ENCODE measurements at places on chromosomes 2 and 18. TPM values are rescaled to one million over a fixed set of nuclear protein-coding genes. Genes with fewer than 3 reads are reported as not detected.

Gene KANSL1L
- 154 TPM for total RNA-seq

Gene IER3IP1
- total RNA-seq, result 17.6 TPM

Gene VAMP8
- 171 TPM for total RNA-seq

Gene RNF144A
- 8.0 TPM for total RNA-seq

Gene CACNB4
- 3.3 TPM for total RNA-seq

Gene FECH
- 123 TPM for total RNA-seq

Gene ZNF892
- 10.5 TPM for total RNA-seq

Gene ACTR1B
- total RNA-seq, result 64.9 TPM

Gene ALK
- total RNA-seq, result 0.34 TPM

Gene SNTG2
- 7.1 TPM for total RNA-seq

Gene TNFAIP6
- total RNA-seq, result 1.1 TPM

Gene AMMECR1L
- total RNA-seq, result 10.3 TPM

Gene SPP2
- not detected for total RNA-seq

Gene TGFA
- total RNA-seq, result 12.9 TPM

GRCh38 chr2:173663353-173663752, 301.8 kb downstream of the SP3 start:
- DNase-seq, result no peak

GRCh38 chr2:233290051-233290845, 17.4 kb upstream of the SAG start:
- peak; percentile 35 for DNase-seq

DNA sequence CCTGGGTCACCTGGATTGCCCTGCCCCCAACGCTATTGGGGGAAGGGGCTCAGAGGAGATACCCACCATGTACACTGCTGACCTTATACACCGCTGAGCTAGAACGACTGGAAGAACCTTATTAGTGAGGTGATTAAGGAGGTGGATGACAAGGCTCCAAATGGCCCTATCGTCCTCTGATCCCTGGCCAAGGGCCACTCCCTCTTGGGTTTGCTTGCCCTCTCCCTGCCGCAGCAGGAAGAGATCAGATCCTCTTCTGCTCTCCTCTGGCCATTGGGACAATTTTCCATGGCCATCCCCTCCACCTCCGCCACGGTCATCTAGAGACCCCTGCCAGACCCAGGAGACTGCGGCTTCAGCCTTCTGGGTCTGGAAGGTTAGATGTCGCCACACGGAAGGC, 1.2 kb downstream of the ZNF514 start:
- DNase-seq, result no peak

DNA sequence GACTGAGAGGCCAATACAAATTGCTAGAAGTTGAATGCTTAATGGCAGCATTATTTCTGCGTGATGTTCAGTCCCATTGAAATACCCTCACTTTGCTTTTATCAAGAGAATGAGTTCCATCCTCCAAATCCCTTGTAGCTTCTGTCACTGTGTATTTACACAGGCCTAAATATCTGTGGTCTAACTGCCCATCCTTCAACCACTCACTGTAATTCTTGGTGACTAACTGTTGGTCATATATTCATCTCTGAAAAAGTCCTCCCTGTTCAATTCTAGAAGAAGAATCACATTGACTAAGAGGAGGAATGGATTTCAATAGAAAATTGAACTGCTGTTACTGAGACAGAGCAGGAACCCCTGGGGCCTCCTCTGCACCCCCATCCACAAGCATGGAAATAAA, 74.2 kb upstream of the L3MBTL4 start:
- DNase-seq, result no peak

GRCh38 chr2:38892819-38893218, 3.1 kb downstream of the ARHGEF33 start:
- no peak for DNase-seq

GRCh38 chr2:4937550-4937949, 754.6 kb upstream of the SOX11 start:
- DNase-seq, result no peak

DNA sequence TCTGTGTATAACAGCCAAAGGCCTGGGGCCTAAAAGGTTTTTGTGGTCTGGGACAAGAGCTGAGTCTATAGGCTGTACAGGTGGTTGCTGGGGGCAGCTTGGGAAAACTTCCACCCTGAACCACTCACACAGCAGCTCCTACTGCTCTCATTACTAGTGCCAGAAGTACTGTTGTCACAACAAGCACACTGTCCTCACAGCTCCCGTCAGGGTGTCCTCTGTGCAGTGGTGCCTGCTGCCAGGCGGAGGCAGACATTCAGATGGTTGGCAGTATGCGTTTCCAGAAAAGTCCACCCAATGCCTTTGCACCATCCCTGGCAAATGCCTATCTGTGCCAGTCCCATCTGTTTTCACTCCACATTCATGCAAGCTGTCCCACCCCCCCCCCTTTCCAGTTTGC, 58.5 kb downstream of the EPAS1 start:
- DNase-seq, result no peak

- DNase-seq, result no peak
Observed at GRCh38 chr2:8312221-8312620, 369.6 kb upstream of the ID2 start.

DNA sequence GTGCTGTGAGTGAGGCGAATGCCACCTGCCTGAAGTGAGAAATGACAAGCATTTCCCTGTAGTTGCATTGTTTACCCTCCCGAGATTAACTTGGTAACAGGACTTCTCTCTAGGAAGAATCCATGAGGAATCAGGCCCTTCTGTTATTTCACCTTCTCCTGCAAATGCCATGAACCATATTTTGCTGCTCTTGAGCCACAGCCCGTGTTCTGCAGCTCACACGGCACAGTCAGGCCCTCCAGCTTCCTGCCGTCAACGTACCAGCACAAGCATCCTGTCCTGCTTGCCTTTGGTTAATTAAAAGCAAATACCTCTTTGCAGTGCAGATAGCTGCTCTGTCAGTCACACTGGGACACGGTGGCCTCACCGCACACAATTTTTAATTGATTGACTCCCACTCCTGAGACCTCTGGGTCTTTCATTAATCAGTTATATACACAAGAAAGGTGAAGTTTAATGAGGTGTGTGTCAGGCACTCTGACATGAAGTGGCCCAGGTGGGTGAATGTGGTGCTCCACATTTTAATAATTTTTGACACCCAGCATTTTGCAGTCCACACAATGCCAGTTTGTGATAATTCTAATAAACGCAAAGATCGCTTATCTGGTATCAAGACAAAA, 95.3 kb upstream of the ASB18 start:
- no peak for DNase-seq

DNA sequence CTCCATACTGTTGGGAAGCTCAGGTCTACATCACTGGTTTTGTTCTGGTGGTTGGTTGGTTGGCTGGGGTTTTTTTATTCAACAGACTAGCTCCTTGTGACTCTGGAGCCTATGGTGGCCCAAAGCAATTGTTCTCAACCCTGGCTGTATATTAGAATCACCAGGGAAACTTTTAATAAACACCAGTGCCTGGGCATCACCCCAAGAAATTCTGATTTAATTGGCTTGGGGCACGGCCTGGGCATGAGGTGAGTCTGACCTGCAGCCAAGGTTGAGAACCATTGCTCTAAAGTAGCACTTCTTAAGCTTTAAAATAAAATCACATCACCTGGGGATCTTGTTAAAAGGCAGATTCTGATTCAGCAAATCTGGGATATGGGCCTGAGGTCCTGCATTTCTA, 184.1 kb downstream of the C1D start:
- DNase-seq, result no peak

DNA sequence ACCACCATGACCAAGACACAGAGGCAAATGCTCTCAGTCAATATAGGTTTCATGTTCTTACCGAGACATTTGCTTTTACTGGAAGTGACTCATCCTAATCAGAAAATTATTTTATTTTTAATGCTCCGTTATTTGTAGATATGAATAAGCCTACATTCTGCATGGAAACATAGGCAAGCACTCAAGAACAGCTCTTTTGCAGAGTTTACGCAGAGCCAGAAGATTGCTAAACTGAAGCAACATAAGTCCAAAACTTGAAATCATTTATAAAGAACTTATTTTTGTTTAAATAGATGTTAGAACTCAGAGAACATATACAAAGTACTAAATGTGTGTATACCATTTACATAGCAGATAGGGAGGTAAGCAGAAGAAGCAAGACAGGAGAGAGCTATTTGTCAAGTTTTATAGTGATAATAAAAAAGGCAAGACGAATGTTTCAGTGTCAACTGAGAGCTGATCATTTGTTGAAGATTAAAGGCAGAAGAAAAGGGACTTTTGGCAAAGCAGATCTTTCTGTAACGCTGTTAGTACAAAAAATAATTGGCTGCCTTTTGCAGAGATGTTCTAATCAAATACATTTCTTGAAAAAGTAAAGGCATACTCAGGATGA, 12.4 kb upstream of the PPP1R1C start:
- no peak for DNase-seq

DNA sequence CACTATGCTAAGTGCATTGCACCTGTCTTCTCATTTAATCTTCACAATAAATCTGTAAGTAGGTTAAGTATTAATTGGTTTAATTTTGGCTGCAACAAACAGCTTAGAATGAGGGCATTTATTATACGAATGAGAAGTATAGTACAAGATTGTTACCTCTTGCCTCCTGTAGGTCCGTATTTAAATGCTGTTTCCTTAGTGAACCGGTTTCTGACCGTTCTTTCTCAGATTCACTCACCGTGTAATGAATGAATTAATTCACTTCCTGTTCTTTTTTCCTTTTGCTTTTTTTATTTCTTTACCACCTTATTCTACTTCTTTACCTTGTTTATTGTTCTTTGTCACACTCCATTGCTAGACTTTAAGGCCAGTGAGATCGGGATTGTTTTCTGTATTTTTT, 153.8 kb upstream of the RASGRP3 start:
- DNase-seq, result no peak

DNA sequence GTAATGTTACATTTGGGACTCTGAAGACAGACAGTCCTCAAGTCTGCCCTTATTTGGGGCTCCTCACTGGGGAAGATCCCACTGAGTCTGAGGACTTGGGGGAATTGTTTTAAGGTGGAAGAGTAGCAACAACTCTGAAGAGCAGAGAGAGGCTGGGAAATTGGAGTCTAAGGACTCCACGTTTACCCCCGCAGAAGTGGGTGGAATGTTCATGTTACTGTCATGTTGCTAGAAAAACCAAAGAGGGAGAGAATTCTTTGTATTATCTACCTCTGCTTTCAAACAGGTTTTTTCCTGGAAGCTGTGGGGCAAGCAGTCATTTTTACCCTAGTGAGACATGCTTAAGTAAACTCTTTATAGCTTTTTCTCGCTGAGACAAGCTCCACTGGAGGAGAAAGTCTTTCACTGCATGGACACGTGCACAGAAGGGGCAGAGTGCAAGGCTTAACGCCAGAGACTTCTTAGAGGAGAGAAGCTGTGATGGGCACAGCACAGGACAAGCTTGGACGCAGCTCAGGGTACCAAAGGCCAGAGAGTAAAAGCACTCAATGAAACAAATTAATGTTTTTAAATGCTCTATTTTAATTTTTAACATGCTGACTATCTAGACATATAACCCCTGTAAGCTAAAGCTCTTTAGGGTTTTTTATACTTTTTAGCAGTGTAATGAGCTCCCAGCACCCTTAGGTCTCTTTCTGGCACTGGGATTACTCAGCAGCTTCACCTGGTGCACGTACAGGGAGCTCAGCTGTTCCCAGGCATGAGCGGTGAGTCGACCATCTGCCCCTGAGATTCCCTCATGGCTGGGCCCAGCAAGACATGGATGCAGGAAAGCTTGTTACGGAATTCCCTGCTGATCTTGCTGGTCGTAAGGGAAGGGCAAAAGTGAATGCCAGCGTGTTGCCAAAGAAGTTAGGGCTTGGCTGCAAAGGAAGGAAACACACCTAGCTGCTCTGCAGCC, 54.5 kb upstream of the BIN1 start:
- DNase-seq, result peak; percentile 80

DNA sequence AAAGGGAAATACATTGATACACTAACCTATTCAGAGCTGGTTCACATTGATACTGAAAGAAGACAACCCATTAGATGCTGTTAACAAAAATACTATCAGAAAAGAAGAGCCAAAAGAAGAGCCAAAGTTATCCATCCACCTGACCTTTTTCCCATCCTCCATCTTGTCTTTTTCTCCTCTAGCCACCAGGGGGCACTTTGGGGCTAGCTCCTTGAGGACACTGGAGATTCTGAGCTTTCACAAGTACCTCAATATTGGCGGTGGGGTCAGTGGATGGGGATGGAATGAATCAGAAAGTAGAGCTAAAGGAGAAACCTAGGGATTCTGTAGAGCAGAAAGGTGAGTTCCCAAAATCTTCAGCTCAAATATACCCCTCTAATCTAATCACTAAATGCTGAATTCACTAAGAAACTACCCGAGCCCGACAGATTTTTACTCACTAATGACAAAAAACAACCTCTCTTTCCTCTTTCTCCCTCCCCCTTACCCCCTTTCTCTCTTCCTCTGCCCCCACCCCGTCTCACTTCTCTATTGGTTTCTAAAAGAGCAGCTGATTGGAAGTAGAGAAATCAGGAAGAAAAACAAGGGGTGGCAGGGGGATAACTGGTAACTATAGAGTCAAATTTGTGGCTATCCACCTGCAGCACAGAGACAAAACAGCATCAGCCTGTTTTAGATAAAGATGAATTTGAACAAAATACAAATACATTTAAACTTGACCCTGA, 203.3 kb downstream of the TCF4 start:
- DNase-seq, result no peak

DNA sequence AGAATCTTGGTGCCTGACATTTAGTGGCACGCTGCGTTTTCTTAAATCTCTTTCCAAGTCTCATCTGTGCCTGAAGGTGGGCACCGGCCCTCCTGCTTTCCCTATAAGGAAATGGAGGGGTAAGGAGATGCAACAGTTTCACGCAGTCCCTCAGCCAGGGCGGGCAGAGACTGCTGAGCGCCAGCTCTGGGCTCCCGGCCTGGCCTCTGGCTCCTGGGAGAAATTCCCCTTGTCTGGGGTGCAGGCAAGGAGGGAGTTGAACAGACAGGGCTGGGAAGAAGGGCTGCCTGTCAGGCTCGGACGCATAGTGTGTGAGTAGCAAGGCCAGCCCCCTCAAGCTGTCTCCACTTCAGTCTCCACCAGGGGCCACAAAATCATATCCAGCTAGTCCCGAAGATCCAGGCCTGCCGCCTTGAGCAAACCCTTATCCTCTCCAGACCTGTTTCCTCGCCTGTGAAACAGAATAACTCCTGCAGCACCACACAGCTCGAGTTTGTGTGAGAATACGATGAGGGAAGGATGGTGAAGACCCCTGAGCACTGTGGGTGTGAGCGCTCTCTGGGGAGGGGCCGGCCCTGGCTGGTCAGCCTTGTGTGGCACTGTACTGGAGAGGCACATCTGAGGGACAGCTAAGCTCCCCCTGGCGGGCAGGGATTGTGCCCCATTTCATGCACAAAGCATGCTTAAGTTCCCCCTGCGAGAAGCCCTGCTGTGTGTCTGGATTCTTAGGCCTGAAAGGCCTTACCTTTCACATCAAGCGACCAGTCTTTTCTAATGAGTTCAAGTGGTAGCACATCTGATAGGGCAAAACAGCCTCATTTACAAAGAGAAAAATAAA, 33.8 kb downstream of the SDC1 start:
- DNase-seq, result no peak

DNA sequence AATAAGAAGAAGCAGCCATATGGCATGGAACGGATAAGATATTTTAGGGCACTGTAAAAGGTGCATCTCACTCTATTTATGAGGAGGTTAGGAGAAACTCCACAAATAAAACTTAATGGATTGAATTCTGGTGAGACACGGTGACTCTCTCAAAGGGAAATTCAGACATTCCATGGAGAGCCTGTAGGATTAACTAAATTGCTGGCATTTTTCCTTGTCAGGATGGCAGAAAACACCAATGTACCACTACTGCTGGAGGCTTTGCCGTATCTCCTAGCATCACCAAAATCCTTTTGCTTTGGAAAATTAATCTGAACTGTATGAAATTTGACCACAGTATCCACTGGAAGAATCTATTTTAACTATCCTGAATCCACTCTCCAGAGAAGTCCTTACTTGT, 79.3 kb downstream of the RBM43 start:
- DNase-seq, result no peak

GRCh38 chr2:205682971-205683501, 735 bp downstream of the NRP2 start:
- DNase-seq, result no peak

Measured in thyroid gland (tissue), 4 donors.